ENCODE measurements at places on chromosomes 2 and 18.

DNA sequence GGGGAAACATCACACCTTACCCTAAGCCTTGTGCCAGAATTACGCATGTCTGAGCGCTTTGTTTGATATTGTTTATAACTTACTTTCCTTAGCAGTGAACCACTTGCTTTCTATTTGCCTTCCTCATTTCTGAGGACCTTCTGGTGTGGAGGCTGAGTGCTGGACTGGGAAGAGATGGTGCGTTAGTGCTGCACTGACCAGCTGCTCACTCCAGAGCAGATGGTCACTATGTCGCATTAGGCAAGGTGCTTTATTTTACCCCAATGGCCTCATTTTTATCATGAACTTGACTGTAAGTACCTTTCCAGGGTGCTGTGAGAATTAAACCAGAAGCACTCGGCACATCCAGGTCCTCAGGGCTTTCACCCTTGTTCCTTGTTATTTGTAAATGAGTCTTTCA is 46.6 kb upstream of the TMEM18 start:
- no peak for DNase-seq

- no peak for DNase-seq
Measured at GRCh38 chr2:149703281-149703680, 115.7 kb upstream of the MMADHC start.

- DNase-seq = no peak
Measured at GRCh38 chr2:241904791-241905710, 35.5 kb downstream of the RTP5 start.

DNA sequence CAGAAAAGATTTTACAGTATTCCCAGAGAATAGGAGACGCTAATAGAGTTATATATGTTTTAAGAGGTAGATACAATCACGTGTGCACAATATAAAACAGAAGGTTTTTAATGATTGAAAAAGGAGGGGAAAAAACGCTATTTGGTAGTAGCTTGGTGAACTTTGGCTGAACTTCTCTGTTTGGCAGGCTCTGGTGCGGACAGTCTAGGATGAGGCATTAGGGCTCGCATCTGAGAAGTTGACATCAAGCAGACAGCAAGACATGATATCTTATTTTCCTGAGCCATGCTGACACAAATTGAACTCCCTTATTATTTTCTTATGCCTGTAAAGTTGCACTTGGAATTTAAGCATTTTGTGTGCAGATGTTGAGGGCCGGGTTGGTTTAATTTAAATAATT is 176.6 kb downstream of the EN1 start:
- DNase-seq = no peak

DNA sequence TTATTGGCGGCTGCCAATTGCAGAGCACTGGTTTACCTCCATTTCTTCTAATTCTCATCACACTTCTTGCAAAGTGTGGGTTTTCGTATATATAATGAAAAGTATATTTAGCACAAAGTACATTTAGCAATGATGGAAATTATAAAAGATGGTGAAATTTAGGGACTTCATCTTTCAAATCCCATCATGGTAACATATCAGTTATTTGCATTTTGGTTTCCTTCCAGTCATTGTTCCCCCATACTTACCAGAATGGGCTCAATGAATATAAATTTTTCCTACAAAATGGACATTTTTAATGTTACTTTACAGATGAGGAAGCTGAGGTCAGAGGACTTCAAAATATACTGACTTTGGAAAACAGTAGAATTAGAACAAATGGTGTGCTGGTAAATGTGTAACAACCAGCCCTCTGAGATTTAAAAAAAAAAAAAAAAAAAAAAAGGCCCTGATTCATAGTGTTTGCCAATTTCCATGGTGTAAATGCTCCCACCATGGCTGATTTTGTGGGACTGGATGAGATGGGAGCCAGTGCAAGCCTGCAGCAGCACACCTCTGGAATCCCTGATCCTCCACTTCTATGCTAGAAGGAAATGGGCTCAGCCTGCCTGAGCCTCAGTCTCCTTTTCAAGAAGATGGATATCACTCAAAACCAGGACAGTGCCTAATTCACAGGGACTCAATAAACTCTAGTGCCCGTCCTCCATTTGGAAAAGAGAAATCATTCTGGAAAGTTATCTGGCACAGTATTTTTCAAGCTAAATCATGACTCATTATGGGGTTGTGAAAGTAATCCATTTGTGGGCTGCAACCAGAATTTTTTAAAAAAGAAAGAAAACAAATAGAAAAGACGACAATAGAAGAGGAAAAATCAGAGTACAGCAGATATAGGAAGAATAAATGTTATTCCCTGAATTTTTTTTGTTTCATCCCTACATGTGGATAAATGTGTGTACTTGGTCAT is 34.0 kb downstream of the LBH start:
- no peak for DNase-seq

DNA sequence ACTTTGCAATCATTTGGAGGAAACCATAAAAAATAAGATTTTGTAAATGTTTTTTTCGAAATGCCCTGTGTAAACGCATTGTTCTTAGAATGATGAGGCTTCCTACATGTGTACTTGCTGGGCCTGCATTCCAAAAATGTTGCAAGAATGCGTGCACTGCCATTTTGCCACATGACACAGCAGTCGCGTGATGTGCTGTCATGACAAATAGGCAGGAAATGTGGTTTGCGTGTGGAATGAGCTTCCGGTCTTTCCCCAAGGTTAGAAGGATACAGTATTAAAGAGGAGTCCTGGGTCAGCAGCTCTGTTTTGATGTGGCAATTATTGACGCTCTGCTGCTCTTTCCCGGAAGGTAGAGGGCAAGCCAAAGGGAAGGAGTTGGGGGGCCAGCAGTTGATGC is 18.1 kb upstream of the SERPINB2 start:
- peak; percentile 71 for DNase-seq

GRCh38 chr2:62313449-62314227 is 117.7 kb downstream of the B3GNT2 start:
- DNase-seq = no peak

DNA sequence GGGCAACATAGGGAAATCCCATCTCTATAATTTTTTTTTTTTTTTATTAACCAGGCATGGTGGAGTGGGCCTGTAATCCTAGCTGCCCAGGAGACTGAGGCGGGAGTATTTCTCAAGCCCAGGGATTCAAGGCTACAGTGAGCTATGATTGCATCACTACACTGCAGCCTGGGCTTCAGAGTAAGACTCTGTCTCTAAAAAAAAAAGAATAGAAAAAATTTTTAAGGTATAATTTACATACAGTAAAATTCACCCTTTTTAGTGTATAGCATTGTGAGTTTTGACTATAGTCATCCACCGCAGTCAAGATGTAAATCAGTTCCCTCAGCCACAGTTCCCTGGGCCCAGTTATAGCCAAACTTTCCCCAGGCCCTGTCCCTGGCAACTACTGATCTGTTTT is 57.1 kb upstream of the MSH6 start:
- DNase-seq = no peak

GRCh38 chr2:210188755-210189154 is 17.5 kb upstream of the KANSL1L start:
- DNase-seq = no peak

- DNase-seq = no peak
Measured at GRCh38 chr18:44080054-44080453, 600.6 kb upstream of the SETBP1 start.

- DNase-seq = no peak
Measured at GRCh38 chr18:5311301-5311989, 15.9 kb upstream of the ZBTB14 start.

GRCh38 chr18:68666381-68666780 is 48.5 kb downstream of the TMX3 start:
- DNase-seq = no peak

GRCh38 chr2:39608686-39609441 is 56.9 kb upstream of the TMEM178A start:
- no peak for DNase-seq

GRCh38 chr2:102632380-102633175 is 13.2 kb downstream of the SLC9A2 start:
- DNase-seq = no peak

GRCh38 chr18:74520096-74520833 is 14.0 kb upstream of the CNDP1 start:
- no peak for DNase-seq

DNA sequence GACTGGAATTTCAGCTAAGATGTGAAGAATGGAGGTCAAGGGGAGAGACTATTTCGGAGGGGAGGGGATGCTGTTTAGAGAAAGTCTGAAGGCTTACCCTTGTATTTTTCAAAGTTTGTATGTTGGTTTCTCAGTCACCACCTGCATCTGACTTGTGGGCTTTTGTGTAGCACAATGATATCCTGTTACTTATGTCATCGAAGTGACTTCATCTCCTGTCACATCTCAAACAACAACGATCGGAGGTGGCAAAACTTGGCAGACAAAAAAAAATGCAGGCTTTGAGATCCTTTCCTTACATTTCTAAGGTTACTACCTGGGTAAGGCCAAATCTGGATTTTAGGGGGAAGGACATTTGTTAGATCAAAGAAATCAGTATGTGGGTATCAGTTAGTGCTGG is 11.7 kb upstream of the CXCR4 start:
- no peak for DNase-seq

DNA sequence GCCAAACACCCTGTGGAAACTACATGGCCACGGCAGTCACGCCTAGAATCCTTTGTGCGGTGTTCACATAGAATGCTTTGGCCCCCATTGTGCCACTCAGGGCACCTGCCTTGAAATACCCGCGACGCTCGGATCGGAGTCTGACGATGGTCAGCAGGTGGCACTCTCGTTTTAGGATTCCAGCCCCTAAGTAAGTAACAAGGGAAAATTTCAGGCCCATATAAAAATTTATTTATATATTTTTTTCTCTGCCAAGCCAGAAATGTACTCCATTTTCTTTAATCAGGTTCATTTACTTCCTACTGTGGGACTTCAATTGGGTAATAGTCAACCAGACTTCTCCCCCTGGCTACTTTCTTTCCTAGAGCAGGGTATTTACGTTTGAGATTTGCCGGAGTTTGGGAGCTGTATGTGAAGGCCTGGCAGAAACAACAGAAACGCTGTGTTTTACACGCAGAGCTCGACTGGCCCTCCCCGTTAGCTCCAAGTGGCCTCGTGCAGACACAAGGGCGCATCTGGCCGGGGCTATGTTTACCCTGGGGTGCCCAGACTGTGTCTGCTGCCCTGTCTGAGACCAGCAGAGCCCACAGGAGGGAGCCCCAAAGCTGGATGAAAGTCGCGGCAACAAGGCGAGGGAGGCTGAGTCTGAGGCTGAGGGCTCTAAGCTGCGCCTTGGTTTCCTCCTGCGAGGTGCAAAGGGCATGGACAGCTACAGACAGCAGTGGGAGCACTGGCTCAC is 41.6 kb downstream of the LRRC30 start:
- DNase-seq = no peak

DNA sequence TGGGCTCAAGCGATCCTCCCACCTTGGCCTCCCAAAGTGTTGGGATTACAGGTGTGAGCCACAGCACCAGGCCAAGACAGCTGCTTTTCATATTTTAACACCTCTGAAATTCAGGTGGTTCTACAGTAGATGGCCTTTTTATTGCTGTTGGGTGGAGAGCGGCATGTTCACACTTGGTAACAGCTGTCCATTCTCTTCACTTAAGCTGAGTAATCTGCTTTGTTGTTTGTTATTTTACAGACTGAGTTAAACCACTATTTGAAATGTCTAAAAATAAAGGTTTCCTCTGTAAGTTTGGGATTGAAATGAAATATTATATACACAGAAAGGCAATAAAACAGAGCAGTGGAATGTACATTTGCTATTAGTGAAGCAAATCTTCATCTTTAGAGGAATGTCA is 44.9 kb upstream of the TLK1 start:
- no peak for DNase-seq

GRCh38 chr18:11204020-11204419 is 54.7 kb upstream of the PIEZO2 start:
- DNase-seq = no peak

- DNase-seq = no peak
Measured at GRCh38 chr2:191811807-191812602, 34.9 kb downstream of the CAVIN2 start.

DNA sequence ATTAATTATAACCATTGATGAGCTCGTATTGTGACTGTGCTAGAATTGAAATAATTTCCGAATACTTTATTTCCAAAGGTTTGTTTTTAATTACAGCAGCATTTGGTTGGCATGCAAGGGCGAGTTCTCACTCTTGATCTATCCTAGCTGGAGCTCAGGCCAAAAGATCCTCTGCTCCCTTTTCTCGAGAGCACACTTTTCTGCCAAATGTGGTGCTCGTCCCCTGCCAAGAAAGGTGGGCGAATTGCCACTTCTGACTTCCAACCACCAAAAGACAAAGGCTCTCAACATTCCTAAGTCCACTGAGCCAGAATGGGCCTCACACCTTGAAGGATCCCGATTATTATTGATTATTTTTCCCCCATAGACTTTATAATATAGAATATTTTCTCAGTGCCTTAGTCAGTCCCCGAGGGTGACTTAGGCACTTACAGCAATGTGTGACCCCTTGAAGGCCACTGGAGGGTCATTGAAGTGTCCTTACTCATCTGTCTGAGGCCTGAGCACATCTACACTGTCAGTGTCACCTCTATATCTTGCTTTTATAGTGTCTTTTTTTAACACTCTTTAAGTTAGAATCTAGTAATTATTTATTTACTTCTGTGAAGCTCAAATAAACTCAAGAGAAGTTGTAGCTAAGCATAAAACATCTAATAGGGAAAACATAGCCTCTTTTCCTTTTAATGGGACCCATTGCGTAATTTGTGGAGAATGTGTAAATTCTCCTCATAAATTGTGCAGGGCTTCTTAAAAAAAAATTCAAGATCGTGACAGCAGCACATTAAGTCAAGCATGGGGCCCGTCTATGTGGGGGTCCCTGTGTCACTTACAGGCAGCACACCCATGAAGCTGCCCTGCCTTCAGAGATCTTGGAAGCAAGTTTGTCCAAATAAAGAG is 98.3 kb downstream of the MEIS1 start:
- no peak for DNase-seq

DNA sequence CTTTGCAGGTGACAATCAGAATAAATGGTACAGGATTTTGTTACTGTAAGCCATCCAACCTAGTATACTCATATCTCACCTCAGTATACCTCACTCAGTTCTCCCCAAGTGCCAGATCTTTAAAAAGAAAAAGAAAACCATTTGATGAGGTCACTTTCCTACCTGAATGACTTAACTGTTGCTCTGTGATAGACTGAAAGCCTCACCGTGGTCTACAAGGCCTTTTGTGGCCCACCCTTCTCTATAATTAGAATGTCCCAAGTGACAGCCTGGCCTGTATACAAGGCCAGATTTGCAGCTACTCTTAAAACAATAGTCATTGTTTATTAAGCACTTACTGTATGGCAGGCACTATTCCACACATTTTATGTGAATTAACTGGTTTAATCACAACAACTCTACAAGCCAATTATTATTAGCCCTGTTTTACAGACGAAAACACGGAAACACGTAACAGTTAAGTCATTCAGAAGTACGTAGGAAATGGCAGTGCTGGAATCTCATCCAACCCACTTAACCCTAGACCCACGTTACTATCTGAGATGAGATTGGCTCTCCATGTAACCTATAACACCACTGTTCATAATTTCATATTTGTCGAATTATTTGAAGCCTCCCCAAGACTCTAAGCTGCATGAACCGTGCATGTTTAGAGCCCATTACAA is 28.3 kb downstream of the PKP4 start:
- DNase-seq = no peak

DNA sequence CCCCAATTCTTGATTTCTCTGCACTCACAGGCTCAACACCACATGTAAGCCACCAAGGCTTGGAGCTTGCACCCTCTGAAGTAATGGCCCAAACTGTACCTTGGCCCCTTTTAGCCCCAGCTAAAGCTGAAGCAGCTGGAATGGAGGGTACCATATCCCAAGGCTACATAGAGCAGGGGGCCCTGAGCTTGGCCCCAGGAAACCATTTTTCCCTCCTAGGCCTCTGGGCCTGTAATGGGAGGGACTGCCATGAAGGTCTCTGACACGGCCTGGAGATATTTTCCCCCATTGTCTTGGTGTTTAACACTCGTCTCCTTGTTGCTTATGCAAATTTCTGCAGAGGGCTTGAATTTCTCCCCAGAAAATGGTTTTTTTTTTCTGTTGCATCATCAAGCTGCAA is 69.7 kb downstream of the SKA1 start:
- DNase-seq = no peak
